ENCODE measurements at places on chromosomes 12 and 14. TPM values are rescaled to one million over a fixed set of nuclear protein-coding genes. Genes with fewer than 3 reads are reported as not detected.

PTPRB gene
- total RNA-seq = not detected

DNA sequence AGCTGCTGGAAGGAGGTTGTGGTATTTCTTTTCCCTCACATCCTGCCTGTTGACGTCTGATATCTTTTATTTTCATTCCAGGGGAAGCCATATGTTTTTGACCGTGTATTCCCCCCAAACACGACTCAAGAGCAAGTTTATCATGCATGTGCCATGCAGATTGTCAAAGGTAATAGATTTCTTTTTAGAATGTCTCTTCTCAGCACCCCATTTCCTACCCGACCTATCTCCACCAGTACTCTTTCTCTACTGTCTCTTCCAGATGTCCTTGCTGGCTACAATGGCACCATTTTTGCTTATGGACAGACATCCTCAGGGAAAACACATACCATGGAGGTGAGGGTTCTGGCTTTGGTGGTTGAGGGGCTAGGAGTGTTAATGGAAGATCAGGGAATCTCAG, 13.5 kb downstream of the KIF5A start:
- DNase-seq = no peak

GRCh38 chr14:23562822-23563472, 4.6 kb downstream of the AP1G2 start:
- peak; percentile 68 for DNase-seq

- DNase-seq = no peak
Observed at GRCh38 chr12:5960783-5961182, 15.7 kb upstream of the ANO2 start.

- DNase-seq = no peak
Observed at GRCh38 chr14:32374155-32374554, 45.1 kb downstream of the AKAP6 start.

DNA sequence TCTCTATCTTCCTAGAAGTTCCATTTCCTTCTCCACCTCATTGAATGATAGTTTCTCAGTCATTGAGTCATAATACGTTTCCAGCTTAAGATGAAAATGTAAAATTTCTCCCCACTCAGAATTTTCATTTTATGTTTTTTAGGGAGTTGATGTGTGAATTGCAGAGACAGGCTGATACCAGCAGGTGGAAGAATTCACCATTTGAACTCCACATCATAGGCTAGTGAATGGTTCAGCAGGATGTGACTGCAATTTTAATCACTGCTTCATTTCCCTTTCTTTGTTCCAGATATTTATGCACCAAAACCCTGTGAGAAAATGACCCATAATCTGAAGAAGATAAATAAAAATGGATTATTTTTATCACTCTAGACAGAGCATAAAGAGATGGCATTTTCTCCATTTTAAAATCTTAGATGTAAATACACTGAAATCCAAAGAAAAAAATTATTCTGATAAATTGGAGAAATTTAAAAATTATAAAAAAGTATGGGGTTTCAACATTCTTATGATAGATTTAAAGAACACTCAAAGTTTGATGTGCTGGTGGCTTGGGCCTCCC, 10.6 kb upstream of the PYGL start:
- peak; percentile 63 for DNase-seq

DNA sequence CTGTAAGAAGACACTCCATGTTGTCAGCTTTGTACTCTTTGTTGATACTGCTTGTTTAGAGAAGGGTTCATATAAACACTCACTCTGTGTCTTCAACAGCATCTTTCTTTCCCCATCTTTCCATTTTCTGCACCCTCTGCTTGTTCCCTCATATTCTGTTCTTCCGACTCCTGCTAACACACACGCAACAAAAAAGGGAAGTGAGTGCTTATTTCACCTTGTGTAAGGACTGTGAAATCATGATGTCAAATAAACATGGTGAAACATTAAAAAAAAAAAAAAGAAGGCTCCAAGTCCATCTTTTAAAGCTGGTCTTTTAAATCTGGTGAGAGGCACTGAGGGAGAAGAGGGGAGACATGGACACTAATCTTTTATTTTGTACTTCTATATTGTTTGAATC, 145.4 kb downstream of the RPAP3 start:
- no peak for DNase-seq

DNA sequence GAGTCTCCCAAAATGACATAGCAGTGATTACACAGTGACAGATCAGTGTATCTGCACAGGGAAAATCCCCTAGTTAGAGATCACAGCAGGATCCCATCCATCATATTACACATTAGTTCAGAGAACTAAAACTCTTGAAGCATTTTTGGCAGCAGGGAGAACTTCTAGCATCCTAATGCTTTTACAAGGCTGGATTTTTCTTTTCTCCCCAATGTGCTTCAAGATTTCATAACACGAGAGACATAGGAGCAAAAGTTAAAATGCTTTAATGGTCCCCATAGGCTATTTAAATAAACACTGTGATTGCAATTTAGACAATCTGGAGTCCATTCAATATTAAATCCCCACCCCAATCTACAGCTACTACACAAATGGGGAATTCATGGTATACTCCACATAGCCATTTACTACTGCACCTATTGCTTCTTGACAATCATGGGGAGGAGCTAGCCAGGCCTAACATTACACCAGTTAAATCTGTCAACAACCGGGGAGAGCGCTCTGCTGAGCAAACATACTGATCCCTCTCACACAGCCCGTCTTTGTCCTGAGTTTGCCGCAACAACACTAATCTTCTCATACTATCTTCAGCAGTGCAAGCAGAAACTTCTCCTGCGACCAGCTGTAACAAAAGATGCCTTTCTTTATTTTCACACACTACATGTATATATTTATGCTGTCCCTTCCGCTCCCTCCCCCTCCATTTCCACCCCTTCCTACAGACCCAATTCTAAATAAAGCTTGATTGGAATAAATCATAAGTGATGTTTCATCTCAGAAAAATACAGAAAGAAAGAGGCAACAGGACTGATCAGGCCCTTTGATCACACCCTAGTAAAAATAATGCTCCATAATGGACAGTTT, 120.3 kb upstream of the SOX5 start:
- DNase-seq = no peak

PTPRO gene
- 0.23 TPM for total RNA-seq

DNA sequence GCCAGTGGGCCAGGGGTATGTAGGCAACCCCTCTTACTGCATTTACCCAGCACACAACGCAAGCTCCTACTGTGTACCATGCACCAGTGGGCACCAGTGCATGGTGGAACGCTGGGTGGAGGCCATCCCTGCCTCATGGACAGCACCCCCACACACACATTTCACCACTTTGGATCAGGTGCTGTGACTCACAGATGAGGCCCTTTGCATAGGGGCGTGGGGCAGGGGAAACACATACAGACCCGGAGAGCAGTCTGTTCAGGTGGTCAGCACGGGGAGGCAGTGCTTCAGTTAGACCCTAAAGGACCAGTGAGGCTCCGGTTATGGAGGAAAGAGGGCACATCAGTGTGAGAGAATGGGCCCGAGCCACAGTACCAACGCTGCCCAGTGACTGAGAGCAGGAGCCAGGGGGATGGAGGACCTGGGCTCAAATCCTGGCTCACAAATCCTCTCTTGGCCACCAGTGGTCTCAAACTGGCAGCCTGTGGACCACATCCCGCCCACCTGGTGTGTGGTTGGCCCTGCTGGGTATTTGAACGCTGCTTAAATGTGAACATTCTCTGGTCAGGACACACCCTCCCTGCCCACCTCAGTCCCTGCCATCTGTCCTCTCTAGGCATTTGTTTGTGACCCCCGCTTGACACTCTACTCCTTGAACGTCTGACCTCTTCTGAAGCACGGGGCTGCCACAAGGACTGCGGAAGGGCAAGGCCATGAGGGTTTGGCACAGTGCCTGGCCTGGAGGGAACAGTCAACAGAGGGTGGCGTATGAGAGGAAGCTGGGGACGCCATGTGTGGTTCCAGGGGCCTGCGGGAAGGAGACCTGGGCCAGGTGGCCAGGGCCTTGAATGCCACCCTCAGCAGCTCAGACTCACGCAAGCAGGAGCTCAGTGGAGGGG, 46.7 kb downstream of the FAM222A start:
- no peak for DNase-seq

DNA sequence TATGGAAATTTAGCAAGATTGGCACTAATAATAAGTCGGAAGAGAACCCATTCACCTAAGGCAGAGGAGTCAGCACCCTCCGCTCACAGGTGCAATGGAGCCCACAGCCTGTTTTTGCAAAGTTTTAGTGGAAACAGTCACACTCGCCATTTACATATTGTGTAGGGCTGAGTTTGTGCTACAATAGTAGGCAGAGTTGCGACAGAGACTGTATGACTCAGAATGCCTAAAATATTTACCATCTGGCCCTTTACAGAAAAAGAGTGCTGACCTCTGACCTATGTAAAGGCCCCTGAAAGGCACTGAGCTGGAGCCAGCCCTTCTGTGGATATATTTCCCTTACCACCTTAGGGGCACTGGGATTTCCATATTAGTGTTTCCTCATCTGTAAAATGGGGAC, 79.0 kb downstream of the PRIMA1 start:
- no peak for DNase-seq

RPS6KL1 gene
- 14.0 TPM for total RNA-seq

GRCh38 chr12:56628671-56629458, 1.3 kb downstream of the BAZ2A start:
- peak; percentile 83 for DNase-seq

DNA sequence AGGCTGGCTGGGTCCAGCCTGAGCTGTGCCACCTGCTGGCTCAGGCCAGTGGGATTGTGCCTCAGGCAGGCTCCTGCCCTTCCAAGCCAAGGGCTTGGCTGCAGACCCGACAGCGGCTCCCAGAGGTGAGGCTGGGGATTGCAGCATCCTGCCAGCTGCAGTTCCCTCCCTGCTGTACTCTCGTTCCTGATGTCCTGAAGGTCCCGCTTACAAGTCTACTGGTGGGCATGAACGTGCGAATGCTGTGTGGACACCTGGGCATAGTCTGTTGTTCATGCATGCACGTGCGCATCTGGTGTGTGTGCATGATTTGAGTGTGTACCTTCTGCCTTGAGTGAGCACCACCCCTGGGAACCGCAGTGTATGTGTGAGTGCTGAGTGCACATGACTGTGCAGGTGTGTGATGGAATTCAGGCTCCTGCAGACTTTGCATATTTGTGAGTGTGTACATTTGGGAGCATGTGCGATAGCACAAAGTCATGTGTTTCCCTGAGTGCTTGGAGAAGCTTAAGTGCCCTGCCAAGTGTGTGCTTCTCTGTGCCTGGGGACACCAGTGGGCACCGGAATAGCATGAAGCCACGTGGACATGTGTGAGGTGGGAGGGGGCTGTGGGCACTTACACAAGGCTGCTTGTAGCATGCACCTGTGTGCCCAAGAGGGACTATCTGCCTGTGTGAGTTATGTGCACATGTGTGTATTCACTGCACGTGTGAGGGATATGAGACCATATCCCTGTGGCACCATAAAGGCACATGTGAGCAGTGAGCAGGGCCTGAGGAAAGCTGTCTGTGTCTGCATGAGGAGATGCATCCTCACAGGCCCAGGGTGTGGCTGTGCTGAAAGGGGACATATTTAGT, 19.3 kb upstream of the KRT7 start:
- peak; percentile 49 for DNase-seq

GRCh38 chr12:121205491-121205890, 4.4 kb upstream of the P2RX4 start:
- no peak for DNase-seq

DNA sequence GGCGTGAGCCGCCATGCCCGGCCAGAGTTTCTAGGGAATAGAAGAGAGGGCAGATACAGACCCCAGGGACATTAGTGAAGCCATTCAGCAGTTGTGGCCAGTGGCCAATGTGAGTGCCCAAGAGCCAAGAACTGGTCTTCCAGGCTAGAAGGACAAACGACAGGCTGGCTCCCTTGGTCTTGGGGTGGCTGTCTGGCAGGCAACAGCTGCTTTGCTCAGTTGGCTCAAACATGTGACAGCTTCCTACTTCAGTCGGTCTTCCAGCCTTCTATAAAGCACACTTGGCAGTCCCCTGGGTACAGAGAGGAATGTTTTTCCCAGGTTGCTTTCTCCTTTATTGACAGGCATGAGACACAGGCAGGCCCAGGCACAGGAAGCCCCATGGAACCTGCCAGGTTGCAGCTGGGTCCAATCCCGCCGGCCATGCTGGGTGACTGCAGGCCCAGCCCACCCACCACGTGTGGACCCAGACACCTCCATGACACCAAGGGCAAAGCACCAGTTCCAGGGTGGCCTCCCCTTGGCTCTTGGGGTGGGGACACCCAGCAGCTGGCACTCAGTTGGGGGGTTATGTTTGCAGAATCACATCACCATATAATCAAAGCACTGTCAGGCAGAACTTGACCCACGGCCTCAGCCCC, 15.4 kb downstream of the CHGA start:
- DNase-seq = no peak

SDR9C7 gene
- not detected for total RNA-seq

GRCh38 chr14:68099495-68100045, 280.0 kb downstream of the RAD51B start:
- DNase-seq = no peak

DNA sequence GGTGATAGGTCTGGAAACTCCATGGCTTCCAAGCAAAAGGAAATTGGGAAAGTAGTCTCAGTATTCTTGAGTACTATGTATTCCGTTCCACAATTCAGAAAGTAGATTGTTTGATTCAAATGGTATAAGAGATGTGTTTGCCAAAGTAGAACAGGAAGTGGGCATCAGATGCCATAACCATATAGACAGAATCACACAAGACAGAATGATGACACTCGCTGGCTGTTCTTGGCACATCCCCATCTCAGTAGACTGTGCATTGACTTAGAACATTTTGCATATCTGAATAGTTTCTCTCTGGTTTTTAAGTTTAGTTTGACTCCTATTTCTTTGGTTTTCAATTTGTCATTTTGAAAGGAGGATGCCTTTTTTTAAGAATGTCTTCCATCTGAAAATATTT, 221.1 kb upstream of the RGS6 start:
- no peak for DNase-seq
